ENCODE measurements at places on chromosomes 1 and 21. TPM values are rescaled to one million over a fixed set of nuclear protein-coding genes. Genes with fewer than 3 reads are reported as not detected.

GRCh38 chr1:27763358-27763757 is 9.7 kb upstream of the STX12 start:
- H3K27ac ChIP-seq = no peak overlapping the region
- peaks cover 22% of the 10 kb centered on the region for H3K36me3 ChIP-seq
- H3K4me3 ChIP-seq = no peak overlapping the region

- H3K4me1 ChIP-seq = peaks cover 31% of the 10 kb centered on the region
- no peak for DNase-seq
- no peaks in the 10 kb centered on the region for H3K27me3 ChIP-seq
Measured at GRCh38 chr1:17190010-17190995, 14.6 kb upstream of the PADI1 start.

NHLH1 gene
- total RNA-seq = 0.46 TPM

FCRL1 gene
- total RNA-seq = 111 TPM

DNA sequence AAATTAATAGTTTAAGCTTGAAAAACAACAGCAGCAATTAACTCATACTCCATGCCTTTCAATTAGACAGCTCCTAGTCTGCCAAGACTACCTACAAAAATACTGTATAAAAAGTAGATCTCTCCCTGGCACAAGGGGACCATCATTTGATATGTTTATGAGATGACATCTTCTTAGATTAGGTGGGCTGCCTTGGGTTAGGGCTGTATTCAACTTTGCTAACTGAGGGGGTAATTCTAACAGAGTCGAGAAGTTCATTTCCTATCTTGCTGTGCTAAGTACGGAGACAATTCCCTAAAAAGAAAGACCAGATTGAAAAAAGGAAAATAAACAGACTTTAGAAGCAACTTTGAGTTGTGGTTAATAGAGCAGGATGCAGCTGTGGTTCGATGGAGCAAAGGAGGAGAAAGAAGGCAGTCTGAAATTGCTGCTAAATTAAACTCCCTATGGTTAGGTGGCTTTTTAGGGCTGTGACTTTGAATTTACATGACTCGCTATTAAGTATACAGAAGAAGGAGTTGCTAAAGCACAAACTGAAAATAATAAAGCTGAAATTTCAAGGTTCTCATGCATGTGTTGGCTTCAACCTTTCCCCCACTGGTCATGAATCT is 75.4 kb downstream of the CDC7 start:
- no peaks in the 10 kb centered on the region for H3K36me3 ChIP-seq
- no peak overlapping the region for H3K27ac ChIP-seq
- peak overlapping the region; percentile 5 for H3K4me3 ChIP-seq
- no peak for DNase-seq
- peaks cover 8% of the 10 kb centered on the region for H3K27me3 ChIP-seq

GRCh38 chr1:226659641-226660040 is 79.4 kb downstream of the ITPKB start:
- H3K27me3 ChIP-seq = no peaks in the 10 kb centered on the region
- H3K4me1 ChIP-seq = peaks cover 57% of the 10 kb centered on the region
- H3K36me3 ChIP-seq = peaks cover 48% of the 10 kb centered on the region
- H3K27ac ChIP-seq = peak overlapping the region; percentile 92
- H3K4me3 ChIP-seq = no peak overlapping the region
- no peak for DNase-seq

CRYBG2 gene
- total RNA-seq = 0.27 TPM

GRCh38 chr1:20405893-20406604 is 80.0 kb downstream of the CAMK2N1 start:
- H3K4me1 ChIP-seq = peaks cover 36% of the 10 kb centered on the region
- peaks cover 35% of the 10 kb centered on the region for H3K27me3 ChIP-seq
- H3K36me3 ChIP-seq = no peaks in the 10 kb centered on the region
- peak overlapping the region; percentile 38 for H3K27ac ChIP-seq
- no peak overlapping the region for H3K4me3 ChIP-seq

DNA sequence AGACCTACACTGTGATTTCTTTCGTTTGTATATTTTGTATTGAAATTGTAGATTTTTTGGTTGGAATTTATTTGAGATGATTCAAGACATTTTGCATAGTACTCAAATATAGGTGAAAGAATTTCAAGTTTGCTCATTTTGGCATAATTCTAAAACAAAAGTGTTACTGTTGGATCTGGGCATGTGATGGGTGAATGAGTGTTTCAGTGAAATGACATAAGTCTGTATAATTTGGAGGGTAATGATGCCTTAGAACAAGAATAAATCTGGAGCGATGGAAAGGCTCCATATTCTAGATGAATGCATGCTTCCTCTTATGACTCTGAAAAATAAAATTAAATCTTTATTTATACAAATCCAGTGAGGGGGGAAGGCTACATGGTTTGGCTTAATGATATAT is 41.0 kb downstream of the NFIA start:
- DNase-seq = no peak
- no peak overlapping the region for H3K4me3 ChIP-seq
- no peak overlapping the region for H3K27ac ChIP-seq
- peaks cover 4% of the 10 kb centered on the region for H3K27me3 ChIP-seq

DNA sequence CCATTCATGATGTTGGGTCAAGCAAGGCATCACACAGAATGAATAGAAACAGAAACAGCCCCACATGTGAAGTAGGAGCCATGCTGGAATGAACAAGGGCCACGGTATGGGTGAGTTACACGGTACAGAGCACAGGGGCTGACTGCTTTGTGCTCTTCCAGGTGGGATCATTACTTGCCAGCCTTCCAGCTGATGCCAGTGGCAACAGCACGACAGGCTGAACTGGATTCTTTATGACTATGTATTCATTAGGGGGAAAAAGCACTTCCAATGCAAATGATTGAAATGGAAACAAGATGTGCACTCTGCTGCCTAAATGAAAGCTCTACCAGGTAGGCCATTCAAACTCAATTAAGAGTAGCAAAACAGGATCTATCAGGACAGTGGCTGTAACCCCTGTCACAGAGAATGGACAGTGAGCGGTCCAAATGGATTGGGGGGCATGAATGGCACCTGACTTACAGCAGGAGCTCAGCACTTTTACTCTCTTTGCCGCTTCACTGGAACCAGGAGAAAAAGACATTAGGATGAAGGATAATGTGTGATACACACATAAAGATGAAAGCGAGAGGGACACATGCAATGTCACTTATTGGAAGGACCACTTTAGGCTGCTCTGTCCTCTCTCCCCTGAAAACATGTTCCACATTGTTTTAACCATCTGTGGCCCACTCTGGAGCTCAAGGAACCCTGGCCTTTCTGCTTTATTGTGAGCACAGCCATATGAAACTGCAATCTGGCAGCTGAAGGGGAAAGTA is 23.4 kb upstream of the IRF2BP2 start:
- DNase-seq = no peak
- no peaks in the 10 kb centered on the region for H3K36me3 ChIP-seq

DNA sequence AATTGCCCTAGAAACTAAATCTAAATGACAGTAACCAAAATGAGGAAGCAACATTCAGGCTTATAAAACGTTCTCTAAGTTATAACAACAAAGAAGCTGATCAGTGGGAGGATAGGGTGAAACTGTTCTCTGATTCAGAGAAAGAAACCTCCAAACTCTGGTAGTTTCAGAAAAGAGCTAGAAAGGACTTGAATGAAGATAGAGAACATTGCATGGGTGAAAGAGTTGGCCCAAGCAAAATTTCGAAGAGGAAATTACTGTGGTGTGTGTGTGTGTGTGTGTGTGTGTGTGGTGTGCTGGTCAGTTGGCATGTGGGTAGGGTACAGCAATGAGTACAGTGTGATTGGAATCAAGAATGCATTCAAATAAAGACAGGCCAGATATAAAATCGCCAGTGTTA is 16.5 kb upstream of the SPAG17 start:
- no peaks in the 10 kb centered on the region for H3K27me3 ChIP-seq
- no peak for DNase-seq
- no peaks in the 10 kb centered on the region for H3K36me3 ChIP-seq
- no peak overlapping the region for H3K4me3 ChIP-seq
- no peaks in the 10 kb centered on the region for H3K4me1 ChIP-seq

GBP4 gene
- 19.2 TPM for total RNA-seq

- peaks cover 8% of the 10 kb centered on the region for H3K27me3 ChIP-seq
- no peak overlapping the region for H3K27ac ChIP-seq
- no peaks in the 10 kb centered on the region for H3K36me3 ChIP-seq
- no peak overlapping the region for H3K4me3 ChIP-seq
- DNase-seq = no peak
Measured at GRCh38 chr1:182229921-182230491, 161.6 kb downstream of the GLUL start.

DNA sequence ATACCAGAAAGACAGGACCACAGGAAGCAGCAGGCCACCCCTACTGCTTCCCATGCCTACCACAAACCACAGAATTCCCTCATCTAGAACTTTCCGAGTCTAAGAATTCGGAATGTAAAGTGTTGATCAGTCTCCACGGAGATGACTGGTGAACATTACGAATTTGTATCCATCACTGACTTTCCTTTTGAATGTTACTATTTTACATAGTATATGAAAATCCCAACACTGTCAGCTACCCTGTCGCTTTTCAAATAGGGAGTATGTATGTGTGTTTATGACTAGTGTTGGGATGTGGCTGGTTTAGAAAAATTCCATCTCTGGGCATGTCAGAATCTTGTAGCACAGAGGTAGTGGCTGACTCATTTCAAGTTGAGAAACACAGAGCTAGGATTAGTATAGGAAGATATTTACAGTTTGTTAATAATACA is 118.2 kb downstream of the COQ8A start:
- no peaks in the 10 kb centered on the region for H3K4me1 ChIP-seq
- peaks cover 3% of the 10 kb centered on the region for H3K27me3 ChIP-seq
- H3K36me3 ChIP-seq = no peaks in the 10 kb centered on the region
- no peak overlapping the region for H3K4me3 ChIP-seq
- DNase-seq = no peak

DNA sequence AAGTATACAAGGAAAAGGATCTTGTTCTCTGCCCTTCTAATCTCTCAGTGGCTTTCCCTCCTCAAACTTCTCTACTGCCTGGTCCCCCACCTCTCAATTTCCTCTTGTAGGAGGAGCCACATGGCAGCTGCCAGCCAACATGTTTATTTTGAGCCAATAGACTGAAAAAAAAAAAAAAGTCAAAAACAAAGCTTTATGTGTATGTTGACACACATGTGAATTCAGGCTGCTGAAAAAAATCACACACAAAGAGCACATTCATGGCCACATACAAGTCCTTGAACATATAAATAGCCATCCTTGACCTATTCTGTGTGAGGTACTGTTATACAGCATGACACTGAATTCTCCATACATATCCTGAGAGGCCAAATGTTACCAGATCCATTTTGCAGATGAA is 3.7 kb downstream of the PTPN14 start:
- H3K27me3 ChIP-seq = peaks cover 48% of the 10 kb centered on the region
- no peak for DNase-seq
- H3K4me3 ChIP-seq = no peak overlapping the region
- H3K36me3 ChIP-seq = no peaks in the 10 kb centered on the region
- H3K4me1 ChIP-seq = peaks cover 10% of the 10 kb centered on the region

DNA sequence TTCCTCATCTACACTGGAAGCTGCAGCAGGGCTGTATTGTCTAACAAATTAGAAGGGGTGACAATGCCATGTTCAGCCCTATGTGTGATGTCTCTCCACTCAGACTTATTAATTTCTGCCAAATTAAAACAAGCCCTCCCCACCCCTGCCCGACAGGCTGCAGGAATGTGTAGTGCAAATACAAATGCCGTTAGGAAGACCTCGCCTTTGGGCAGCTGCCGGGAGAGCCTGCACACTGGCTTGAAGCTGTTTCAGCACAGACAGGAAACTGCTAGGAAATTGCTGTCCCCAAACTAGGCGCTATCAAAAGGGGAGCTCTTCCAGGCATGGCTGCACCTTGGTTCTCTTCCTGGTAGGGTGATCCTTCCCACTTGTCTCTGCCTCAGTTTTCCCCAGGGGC is 135.2 kb downstream of the ELAVL4 start:
- no peak overlapping the region for H3K27ac ChIP-seq
- H3K4me3 ChIP-seq = no peak overlapping the region
- H3K4me1 ChIP-seq = no peaks in the 10 kb centered on the region
- H3K36me3 ChIP-seq = no peaks in the 10 kb centered on the region

- no peaks in the 10 kb centered on the region for H3K27me3 ChIP-seq
- no peak overlapping the region for H3K27ac ChIP-seq
- DNase-seq = no peak
- no peaks in the 10 kb centered on the region for H3K36me3 ChIP-seq
- H3K4me3 ChIP-seq = no peak overlapping the region
- H3K4me1 ChIP-seq = no peaks in the 10 kb centered on the region
Measured at GRCh38 chr1:60681095-60681860, 401.1 kb upstream of the NFIA start.

OR2M3 gene
- not detected for total RNA-seq

- H3K27ac ChIP-seq = no peak overlapping the region
- no peak overlapping the region for H3K4me3 ChIP-seq
- H3K4me1 ChIP-seq = no peaks in the 10 kb centered on the region
- peaks cover 26% of the 10 kb centered on the region for H3K27me3 ChIP-seq
Measured at GRCh38 chr21:31880816-31881215, 8.0 kb downstream of the HUNK start.

GRCh38 chr21:20998886-20999285 is 677 bp downstream of the NCAM2 start:
- peaks cover 21% of the 10 kb centered on the region for H3K27me3 ChIP-seq
- peak overlapping the region; percentile 78 for H3K4me3 ChIP-seq
- DNase-seq = no peak
- no peak overlapping the region for H3K27ac ChIP-seq

KIF2C gene
- total RNA-seq = 1.8 TPM

- no peaks in the 10 kb centered on the region for H3K36me3 ChIP-seq
- no peak overlapping the region for H3K4me3 ChIP-seq
- DNase-seq = no peak
- H3K4me1 ChIP-seq = peaks cover 5% of the 10 kb centered on the region
- H3K27ac ChIP-seq = no peak overlapping the region
Measured at GRCh38 chr1:183223467-183223866, 37.4 kb downstream of the LAMC2 start.

CHODL gene
- total RNA-seq = 0.20 TPM

FGR gene
- total RNA-seq = 28.8 TPM

DNA sequence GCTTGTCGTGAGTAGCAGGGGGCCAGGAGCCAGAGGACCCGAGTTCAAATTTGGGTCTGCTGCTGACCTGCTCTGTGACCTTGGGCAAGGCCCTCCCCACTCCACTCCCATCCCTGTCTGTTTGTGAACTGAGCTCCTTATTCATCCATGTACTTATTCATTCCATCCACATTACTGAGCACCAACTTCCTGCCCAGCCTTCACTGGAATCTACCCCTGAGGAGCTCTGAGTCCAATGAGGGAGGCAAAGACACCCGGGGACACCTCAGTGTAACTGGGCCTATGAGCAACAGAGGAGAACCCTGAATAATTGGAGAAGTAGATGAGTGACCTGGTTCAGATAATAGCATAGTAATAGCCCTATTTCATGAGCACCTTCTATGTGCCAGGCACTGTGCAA is 8.9 kb downstream of the BSND start:
- H3K27me3 ChIP-seq = no peaks in the 10 kb centered on the region
- no peak overlapping the region for H3K4me3 ChIP-seq
- no peak for DNase-seq
- no peaks in the 10 kb centered on the region for H3K4me1 ChIP-seq
- no peak overlapping the region for H3K27ac ChIP-seq

GRCh38 chr1:236724049-236724448 is 37.8 kb downstream of the ACTN2 start:
- H3K4me1 ChIP-seq = no peaks in the 10 kb centered on the region
- no peak for DNase-seq
- H3K36me3 ChIP-seq = no peaks in the 10 kb centered on the region
- no peak overlapping the region for H3K27ac ChIP-seq
